Spinal cord (tissue), 10 donors: ENCODE measurements at places on chromosomes 4 and X. TPM values are rescaled to one million over a fixed set of nuclear protein-coding genes. Genes with fewer than 3 reads are reported as not detected.

DNA sequence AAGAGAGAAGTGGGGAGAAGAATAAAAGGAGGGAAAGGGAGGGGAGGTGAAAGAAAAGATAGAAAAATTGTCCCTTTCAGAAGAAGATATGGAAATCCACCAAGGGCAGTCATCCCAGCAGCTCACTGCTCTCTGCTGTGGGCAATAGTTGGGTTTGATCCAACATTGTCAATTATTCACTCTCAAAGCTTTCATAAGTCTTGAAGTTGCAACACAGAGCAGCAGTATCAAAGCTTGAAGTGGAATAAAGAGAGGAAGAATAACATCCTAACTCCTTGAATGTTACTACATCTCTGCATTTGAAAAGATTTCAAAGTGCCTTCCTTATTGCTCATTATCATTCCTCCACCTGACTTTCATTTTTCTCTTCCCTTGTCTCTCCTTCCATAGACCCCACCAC, 62.3 kb upstream of the HHIP start:
- no peak for DNase-seq

The CNKSR2 gene
- 37.0 TPM for total RNA-seq

- no peak for DNase-seq
Measured at GRCh38 chr4:111540671-111541070, 604.6 kb upstream of the FAM241A start.

The CEP135 gene
- 11.0 TPM for total RNA-seq

The TENM3 gene
- total RNA-seq = 36.2 TPM

DNA sequence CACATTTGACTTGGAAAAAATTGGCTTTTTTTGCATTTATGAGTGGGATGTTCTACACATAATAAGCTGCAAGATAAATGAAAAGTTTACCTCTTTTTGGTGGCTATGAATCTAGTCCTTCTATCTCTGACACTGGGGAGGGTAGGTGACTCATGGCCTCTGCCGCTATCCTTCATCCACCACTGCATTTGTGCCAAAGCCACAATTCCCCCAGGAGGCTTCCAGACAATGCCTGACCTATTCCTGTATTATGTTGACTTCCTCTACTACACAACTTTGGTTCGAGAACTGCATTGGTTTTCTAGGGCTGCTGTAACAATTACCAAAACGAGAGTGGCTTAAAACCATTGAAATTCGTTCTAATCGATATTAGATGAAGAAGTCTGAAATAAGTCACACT, 245.6 kb downstream of the TRAM1L1 start:
- no peak for DNase-seq

The JAKMIP1 gene
- 13.5 TPM for total RNA-seq

The TASL gene
- 1.8 TPM for total RNA-seq

- DNase-seq = no peak
Measured at GRCh38 chr4:28913466-28913865, 1806.7 kb upstream of the PCDH7 start.

GRCh38 chr4:74453037-74453635, 8.2 kb downstream of the AREG start:
- no peak for DNase-seq

- DNase-seq = no peak
Measured at GRCh38 chr4:40927074-40927473, 177.3 kb downstream of the NSUN7 start.

The TLR7 gene
- total RNA-seq = 2.4 TPM

- no peak for DNase-seq
Measured at GRCh38 chrX:45435481-45435880, 234.8 kb upstream of the DIPK2B start.

The GASK1B gene
- total RNA-seq = 87.0 TPM

GRCh38 chrX:55480390-55481062, 9.1 kb downstream of the USP51 start:
- DNase-seq = no peak

- DNase-seq = no peak
Measured at GRCh38 chr4:10873809-10874208, 189.2 kb upstream of the CLNK start.

The CDS1 gene
- total RNA-seq = 18.8 TPM

GRCh38 chrX:108264376-108264775, 172.8 kb downstream of the ATG4A start:
- DNase-seq = no peak

The GSX2 gene
- total RNA-seq = not detected
